ENCODE measurements at places on chromosomes 6 and 20.

DNA sequence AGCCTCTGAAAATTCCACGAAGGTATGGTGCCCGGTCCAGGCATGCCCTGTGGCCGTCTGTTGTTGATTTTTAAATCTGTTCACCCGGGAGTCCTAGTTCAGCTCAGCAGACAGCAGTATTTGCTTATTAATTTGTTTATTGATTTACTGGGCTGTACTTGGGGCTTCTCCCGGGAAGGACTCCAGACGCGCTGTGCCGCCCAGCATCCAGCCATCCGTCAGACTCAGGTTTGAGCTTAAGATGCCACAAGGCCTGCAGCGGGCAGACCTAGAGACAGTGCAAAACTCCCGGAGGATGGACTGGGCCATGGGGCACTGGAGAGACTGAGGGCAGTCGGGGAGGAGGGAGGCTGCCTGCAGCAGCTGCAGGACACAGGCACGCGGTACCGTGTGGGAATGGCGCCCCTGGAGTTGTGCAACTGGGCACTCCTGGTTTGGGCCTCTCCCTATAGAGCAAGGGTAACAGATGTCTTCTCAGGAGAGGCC lies 17.3 kb upstream of the CCDC167 start:
- no peak for DNase-seq

GRCh38 chr20:59074456-59074855 lies 31.9 kb upstream of the PRELID3B start:
- DNase-seq: no peak

GRCh38 chr6:161406646-161407045 lies 132.8 kb upstream of the AGPAT4 start:
- DNase-seq: no peak

GRCh38 chr6:22327881-22328280 lies 31.0 kb upstream of the PRL start:
- DNase-seq: no peak

GRCh38 chr6:34237722-34238584 lies 1.3 kb downstream of the HMGA1 start:
- peak; percentile 76 for DNase-seq

GRCh38 chr6:167296902-167297301 lies 5.8 kb downstream of the UNC93A start:
- no peak for DNase-seq

GRCh38 chr6:165556116-165556843 lies 106.8 kb downstream of the PDE10A start:
- no peak for DNase-seq

DNA sequence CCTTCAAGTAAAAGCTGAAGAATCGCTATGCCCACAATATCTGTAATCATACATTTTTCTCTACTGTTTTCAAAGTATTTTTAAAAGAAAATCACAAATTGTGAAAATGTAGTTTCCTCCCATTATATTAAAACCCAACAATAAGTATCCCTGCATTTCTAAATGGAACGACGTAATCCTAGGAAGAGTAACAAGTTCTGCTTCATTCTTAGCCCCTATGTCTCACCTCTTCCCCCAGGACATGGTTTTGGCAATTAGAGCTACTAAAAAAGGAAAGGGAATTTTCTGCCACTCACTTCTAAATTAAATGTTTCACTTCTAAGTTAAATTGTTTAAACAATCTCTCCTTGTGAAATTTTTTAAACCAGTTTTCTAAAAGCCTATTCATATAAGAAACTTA lies 47.4 kb downstream of the TBPL1 start:
- DNase-seq: no peak

DNA sequence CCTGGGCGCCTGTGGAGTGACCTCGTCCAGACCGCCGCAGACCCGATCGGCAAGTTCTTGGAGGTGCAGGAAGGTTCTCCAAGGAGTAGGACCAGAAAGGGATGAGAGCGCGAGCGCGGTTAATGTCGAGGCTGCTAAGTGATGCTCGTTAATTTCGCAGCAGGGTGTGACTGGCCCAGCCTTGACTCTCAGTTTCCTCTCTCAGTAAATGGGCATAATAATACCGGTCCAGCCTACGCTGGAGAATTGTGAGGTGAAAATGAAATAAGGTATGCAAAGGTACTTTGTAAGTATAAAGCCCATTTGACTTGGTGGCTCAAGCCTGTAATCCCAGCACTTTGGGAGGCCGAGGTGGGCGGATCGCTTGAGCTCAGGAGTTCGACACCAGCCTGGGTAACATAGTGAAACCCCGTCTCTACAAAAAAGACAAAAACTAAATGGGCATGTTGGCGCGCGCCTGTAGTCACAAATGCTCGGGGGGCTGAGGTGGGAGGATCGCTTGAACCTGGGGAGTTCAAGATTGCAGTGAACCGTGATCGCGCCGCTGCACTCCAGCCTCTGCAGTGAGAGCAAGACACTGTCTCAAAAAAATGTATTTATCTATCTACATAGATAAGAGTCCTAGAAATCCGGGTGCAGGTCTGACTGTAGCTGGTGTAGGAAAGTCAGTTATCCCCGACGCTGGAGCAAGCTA lies 634 bp upstream of the BTBD9 start:
- no peak for DNase-seq

- no peak for DNase-seq
These were observed 22.4 kb downstream of the ZNF311 start for GRCh38 chr6:28982476-28983266.

DNA sequence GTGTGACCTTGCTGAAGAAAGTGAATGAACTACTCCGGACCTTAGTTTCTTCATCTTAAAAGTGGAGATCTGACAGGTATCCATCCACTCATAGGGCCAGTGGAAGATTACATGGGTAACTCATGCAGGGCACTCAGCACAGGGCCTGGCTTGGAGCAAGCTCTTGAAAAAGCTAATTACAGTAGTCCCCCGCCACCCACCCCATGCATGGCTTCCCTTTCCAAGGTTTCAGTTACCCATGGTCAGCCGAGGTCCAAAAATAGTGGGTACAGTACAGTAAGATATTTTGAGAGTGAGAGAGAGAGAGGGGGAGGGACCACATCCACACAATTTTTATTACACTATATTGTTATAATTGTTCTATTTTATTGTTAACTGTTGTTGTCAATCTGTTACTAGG lies 7.1 kb upstream of the PMEPA1 start:
- DNase-seq: no peak

GRCh38 chr6:167664678-167665660 lies 161.7 kb upstream of the AFDN start:
- no peak for DNase-seq

GRCh38 chr6:31441365-31442267 lies 38.2 kb downstream of the MICA start:
- DNase-seq: no peak

GRCh38 chr6:3165631-3166534 lies 8.5 kb upstream of the TUBB2A start:
- no peak for DNase-seq
